ENCODE measurements at places on chromosomes 3 and 15.

DNA sequence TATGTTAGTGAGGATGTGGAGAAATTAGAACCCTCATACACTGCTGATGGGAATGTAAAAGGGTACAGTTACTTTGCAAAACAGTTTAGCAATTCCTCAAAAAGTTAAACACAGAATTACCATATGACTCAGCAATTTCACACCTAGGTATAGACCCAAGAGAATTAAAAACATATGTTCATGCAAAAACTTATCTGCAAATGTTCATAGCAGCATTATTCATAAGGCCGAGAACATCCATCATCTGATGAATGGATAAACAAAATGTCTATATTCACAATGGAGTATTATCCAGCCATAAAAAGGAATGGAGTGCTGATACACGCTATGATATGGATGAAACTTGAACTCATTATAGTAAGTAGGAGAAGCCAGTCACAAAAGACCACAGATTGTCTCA is 10.3 kb downstream of the SEC13 start:
- no peak overlapping the region for H3K4me3 ChIP-seq
- no peaks in the 10 kb centered on the region for H3K4me1 ChIP-seq
- DNase-seq: no peak
- H3K27ac ChIP-seq: no peak overlapping the region
- no peaks in the 10 kb centered on the region for H3K27me3 ChIP-seq

DNA sequence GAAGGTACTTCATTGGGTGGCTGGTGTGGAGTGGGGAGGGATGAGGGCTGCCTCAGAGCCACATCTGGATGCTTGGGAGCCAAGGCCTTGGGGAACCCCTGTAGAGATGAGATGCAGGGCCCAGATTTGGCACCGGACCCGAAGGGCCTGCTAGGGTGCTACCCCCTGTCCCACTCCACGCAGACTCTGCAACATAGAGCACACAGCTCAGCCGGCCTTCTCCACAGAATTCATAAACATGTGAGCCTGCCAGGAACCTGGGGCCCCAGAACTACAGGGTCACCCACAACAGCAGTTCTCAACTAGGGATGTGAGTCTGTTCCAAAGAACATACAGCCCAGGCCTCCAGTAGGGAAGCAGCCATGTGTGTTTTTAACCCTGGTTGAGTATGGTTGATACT is 62.8 kb downstream of the LRIG1 start:
- no peak for DNase-seq
- no peak overlapping the region for H3K27ac ChIP-seq
- no peak overlapping the region for H3K4me3 ChIP-seq
- H3K36me3 ChIP-seq: peaks cover 39% of the 10 kb centered on the region
- H3K27me3 ChIP-seq: no peaks in the 10 kb centered on the region

- no peaks in the 10 kb centered on the region for H3K27me3 ChIP-seq
- no peak overlapping the region for H3K27ac ChIP-seq
- no peaks in the 10 kb centered on the region for H3K36me3 ChIP-seq
Observed at GRCh38 chr3:4292301-4292700, 10.9 kb upstream of the SETMAR start.

DNA sequence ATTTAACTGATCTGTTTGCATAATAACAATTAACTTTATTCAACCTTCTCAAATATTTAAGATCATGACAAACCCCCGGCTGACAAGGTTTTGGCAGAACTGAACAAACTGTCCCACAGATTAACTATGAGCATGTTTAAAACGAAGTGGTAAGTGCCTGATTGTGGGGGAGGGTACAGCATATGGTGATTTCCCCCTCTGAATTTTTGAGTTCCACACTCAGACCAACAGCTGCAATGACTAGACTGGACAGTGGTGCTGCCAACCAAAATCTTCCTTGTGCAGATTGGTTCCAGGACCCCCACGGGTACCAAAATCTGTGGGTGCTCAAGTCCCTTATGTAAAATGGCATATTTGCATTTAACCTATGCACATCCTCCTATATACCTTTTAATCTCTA is 449.5 kb downstream of the SHQ1 start:
- H3K4me3 ChIP-seq: no peak overlapping the region
- H3K4me1 ChIP-seq: peaks cover 11% of the 10 kb centered on the region

Measured in CD4-positive, CD25-positive, alpha-beta regulatory T cell (primary cell).